Tibial artery (tissue), 4 donors: ENCODE measurements at places on chromosomes 5 and 9.

DNA sequence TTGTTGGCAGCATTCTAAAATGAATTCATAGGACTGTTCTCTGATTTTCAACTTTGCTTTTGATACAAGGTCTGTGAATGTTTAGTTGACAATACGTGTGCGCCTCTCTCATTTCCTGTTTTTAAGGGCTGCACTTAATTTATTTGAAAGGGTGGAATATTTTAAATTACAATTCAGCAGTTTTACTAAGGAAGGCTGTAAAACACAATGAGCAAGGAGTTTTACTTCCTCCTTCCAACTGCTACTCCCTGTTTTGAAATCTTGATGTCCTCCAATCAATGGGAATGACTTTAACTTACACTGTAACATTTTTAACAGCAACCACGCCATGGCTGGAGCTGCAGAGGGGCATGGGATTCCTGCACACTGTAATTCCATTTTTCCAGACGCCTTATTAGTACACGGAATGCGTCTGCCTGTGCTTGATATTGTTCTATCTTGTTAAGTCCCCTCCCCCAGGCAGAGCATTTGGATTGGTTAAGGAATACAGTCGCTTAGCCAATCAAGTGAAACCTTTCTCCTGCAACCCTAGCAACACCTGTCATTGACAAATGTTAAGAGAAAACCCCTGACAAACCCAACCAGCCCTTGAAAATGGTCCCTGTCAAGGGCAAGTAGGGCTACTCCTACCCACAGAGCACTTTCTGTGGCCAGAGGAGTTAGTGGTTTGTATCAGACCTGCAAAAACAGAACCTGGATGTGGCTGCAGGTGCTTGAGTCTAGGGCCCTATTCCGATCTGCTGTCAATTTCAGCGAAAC lies 12.5 kb upstream of the ZSWIM6 start:
- no peak for DNase-seq

DNA sequence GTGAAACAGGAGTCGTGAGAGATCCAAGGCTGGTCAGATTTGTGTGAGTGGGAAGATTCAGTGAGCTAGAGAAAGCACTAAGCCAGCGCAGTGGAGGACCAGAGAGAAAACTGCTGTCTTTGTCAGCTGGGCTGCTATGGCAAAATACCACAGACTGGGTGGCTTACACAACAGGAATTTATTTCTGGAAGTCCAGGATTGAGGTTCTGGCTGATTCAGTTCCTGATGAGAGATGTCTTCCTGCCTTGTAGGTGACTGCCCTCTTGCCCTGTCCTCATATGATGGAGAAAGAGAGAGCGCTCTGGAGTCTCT lies 24.2 kb upstream of the ANKRD33B start:
- DNase-seq, result no peak

- peak; percentile 77 for DNase-seq
Observed at GRCh38 chr9:129584136-129584535, 36.8 kb downstream of the C9orf50 start.

DNA sequence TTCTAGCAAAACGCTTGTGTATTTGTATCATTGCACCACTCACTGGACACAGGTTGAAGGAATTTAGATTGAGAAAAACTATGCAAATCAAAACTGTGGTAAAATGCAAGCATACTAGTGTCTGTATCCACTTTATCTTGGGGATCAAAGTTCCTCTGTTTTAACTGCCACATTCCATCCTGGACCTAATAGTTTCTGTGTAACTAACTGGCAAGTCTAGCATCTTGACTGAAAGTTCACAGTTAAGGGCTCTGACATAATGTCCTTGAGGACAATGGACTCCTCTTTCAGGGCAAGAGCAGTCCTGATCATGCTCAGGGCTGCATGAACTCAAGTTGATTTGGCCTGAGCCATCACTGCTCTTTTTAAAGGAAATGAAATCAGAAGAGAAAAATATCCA lies 30.7 kb downstream of the NFIB start:
- DNase-seq, result no peak

GRCh38 chr5:150073677-150074076 lies 12.7 kb downstream of the CSF1R start:
- DNase-seq, result peak; percentile 2
